Activated naive CD4-positive, alpha-beta T cell (primary cell): ENCODE measurements at places on chromosomes 2 and 18.

DNA sequence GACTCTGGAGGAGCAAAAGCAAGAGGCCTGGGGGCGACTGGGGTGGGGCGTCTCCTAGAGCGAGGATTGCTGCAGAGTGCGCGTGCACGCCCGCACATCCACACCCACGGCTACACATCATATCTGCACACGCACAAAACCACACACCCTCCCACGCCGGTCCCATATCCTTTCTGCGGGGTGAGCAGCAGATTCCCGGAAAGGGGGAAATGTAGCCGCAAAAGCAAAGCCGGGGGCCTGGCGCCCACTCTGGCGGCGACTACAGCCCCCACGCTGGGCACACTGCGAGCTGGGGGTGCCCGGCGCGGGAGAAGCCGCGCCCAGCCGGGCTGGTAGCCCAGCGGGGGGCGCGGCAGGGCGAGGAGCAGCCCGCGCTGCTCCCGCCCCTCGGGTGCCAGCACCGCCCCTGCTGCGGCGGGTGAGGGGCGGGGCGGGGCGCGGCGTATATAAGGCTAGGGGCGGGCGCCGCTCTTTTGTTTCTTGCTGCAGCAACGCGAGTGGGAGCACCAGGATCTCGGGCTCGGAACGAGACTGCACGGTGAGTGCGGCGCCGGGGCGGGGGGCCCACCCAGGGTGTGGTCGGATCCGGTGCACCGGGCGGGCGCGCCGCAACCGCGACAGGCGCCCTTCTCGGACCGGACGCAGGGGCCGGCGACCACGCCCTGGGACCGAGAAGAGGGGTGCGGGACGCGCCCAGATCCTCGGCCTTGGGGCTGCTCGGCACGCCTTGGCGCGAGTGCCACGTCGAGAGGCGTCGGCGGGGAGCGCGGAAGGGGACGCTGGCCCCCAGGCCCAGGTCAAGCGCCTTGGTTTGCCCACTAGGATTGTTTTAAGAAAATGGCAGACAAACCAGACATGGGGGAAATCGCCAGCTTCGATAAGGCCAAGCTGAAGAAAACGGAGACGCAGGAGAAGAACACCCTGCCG is at the start of gene TMSB10:
TSS of gene TMSB10 (plus strand) at position 476 of the 927 bp plus-strand sequence.
- peak; percentile 89 for DNase-seq

GRCh38 chr2:180505203-180505602 is 475.2 kb upstream of the UBE2E3 start:
- DNase-seq, result no peak

- DNase-seq, result no peak
Observed at GRCh38 chr18:63311118-63312018, 8.2 kb downstream of the BCL2 start.

GRCh38 chr2:241217320-241218031 is 29.0 kb downstream of the ANO7 start:
- no peak for DNase-seq

GRCh38 chr2:11019614-11020013 is 107.9 kb downstream of the KCNF1 start:
- DNase-seq, result no peak

- no peak for DNase-seq
Observed at GRCh38 chr2:117553448-117553847, 261.0 kb upstream of the DDX18 start.

DNA sequence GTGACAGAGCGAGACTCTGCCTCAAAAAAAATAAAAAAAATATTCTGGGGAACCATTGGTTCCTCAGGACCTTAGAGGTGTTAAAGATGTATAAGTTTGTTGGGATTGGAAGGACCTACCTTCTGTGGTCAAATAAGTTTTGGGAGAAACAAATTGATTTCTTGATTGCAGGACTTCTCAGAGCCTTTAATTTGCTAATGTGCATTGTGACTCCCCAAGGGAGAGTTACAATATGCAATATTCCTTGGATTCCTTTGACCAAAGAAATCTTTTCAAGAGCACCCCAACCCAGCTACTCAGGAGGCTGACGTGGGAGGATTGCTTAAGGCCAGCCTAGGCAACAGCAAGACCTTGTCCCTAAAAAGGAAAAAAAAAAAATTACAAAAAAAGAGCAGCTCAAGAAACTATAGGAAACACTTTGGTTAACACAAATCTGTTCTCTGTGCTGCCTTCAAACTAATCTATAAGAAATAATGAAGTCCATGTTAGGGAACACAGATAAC is 6.5 kb downstream of the NAGK start:
- DNase-seq, result no peak

DNA sequence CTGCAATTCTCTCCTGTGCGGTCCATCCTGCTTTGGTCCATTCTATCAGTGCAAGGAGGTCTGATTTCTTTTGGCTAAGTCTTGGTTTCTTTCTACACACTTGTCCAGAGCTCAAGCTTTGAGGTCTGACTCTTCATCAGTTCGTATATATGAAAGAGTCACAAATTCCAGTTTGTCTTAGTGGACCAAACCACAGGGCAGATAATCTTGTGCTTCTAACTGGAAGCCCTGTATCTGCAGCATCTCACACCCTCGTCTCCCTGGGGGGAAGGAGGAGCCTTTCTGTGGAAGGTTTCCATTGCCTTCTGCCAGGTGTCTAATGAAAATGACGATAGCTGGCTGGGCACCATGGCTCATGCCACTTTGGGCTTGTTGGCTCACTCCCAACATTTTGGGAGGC is 148.5 kb downstream of the SPP2 start:
- DNase-seq, result no peak

GRCh38 chr18:2526329-2526728 is 45.0 kb downstream of the METTL4 start:
- no peak for DNase-seq

DNA sequence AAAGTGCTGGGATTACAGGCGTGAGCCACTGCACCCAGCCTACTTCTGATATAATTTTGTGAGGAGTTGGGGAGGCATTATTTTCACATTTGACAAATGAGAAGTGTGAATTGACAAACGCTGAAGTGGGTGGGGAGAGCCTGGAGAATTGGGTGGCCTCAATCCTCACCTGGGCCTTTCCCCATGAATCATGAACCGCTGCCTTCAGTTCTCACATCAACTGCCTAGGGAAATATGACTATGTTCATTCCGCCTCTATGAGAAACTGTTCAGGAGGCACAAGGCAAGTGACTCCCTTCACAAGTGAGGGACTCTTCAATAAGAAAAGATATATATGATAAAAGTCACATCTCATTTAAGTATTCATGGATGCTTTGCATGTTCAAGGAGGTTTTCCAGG is 96.6 kb upstream of the RND3 start:
- no peak for DNase-seq

- no peak for DNase-seq
Observed at GRCh38 chr2:202147775-202148174, 74.7 kb downstream of the KIAA2012 start.

DNA sequence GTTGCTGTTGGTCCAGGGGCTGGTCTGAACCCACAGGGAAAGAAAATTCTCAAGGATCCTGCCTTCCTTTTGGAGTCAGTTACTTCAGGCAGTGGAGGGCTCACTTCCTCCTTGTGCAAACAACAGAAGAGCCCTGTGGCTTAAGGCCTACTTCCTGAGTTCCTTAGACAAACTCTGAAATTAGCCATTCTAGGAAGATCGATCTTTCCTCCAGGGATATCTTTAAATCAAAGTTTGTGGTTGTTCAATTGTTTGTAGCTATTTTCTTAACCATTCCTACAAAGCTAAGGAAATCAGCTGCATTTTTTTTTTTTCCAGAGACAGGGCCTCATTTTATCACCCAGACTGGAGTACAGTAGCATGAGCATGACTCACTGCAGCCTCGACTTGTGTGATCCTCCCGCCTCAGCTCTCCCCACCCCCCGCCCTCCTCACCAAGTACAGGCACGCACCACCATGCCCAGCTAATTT is 156.0 kb downstream of the TANC1 start:
- DNase-seq, result peak; percentile 30

GRCh38 chr2:224934526-224935188 is 107.6 kb downstream of the DOCK10 start:
- no peak for DNase-seq

- no peak for DNase-seq
Observed at GRCh38 chr2:108404784-108405397, 27.1 kb downstream of the SULT1C4 start.

- no peak for DNase-seq
Observed at GRCh38 chr2:54041135-54041534, 70.3 kb upstream of the PSME4 start.

DNA sequence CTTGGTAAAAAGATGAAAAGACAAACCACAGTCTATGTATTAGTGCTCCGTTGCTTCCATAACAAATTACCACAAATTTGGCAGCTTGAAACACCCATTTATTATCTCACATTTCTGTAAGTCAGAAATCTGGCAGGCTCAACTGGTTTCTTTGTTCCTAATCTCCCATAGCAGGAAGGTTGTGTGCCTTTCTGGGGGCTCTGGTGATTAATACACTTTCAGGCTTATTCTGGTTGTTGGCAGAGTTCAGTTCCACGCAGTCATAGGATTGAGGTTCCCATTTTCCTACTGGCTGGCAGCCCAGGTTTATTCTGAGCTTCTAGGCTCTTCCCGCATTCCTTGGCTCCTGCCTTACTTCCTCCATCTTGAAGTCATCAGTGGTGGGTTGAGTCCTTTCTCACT is 189.3 kb downstream of the ANAPC1 start:
- no peak for DNase-seq

DNA sequence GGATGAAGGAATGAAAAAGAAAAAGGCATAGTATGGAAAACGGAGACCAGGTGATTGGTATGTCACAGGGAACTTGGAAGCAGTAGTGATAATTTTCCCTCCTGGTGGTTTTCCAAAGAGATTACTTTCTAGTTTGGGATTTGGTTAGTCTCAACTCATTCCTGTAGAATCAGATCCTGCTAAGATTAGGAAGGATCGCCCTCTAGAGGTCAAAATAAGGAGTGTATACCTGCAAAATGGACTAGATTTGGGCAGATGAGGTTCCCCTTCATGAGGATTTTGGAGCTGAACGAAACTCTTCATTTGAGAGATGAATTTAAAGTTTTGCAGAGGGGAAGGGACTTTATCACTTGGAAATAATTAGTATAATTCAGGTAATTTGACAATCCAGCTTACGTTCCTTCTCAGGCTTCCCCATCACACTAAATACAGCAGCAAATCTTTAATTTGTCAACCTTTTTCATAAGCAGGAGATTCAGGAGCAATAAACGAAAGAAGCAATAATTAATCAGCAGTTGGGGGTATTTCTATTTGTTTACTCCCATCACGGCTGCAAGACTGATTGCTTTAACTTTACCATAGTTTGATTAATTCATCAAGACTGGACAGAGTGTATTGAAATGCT is 65.2 kb downstream of the CCDC195 start:
- DNase-seq, result no peak

DNA sequence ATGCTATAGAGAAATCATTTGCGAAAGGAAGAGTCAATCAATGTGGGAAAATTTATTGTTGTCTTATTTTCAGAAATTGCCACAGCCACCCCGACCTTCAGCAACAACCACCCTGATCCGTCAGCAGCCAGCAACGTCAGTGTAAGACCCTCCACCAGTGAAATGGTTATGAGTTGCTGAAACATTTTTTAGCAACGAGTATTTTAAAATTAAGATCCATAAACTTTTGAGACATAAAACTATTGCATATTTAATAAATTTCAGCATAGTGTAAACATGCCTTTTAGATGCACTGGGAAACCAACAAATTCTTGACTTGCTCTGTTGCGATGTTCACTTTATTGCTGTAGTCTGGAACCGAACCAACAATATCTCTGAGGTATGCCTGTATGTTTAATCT is 887.9 kb downstream of the DCDC2C start:
- no peak for DNase-seq

- no peak for DNase-seq
Observed at GRCh38 chr2:1046067-1046466, 95.4 kb downstream of the SNTG2 start.

DNA sequence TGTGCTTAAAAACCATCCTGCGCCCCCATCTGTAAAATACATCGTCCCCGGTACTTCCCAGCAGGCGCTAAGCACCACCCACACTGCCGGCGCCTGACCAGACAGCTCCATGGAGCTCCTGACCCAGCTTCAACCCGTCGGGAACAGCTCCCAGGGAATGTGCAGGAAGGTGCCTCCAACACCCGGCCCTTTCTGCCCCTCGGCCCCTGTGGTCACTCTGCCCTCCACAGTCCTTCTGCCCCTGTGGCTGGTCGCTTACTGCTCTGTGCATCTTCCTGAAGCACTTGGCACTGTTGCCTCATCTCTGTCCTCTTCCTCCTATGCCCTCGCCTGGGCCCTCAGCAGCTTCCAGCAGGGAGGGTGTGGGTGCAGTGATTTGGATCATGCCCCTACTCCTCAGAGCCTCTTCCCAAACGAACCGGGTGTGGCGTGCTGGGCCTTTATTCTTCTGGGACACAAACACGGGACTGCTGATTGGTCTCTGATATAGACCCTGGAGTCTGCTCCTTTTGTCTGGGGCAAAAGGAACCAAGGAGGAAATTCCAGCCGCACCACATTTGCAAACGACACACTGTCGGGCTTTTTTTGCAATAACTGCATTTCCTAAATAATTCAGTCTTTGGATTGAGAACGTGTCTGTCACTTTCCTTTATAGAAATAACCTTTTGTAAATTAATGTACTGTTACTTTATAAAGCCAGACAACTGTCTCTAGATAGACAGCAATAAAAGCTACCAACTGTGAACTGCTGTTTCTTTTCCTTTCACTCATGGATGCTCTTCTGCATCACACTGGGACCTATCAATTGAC is 65.9 kb downstream of the ADI1 start:
- DNase-seq, result no peak

DNA sequence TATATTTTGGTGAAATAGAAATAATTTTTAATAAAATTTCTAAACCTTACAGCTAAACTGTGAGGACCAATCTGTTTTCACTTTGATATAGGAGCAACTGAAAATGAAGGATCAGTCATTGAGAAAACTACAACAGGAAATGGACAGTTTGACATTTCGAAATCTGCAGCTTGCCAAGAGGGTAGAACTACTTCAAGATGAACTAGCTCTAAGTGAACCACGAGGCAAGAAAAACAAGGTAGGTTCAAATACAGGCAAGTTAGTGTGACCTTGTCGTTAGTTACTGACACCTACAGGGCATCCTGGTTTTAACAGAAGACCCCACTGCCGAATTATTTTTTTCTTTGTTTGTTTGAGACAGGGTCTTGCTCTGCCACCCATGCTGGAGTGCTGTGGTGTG is 75.5 kb upstream of the STON1 start:
- DNase-seq, result no peak

DNA sequence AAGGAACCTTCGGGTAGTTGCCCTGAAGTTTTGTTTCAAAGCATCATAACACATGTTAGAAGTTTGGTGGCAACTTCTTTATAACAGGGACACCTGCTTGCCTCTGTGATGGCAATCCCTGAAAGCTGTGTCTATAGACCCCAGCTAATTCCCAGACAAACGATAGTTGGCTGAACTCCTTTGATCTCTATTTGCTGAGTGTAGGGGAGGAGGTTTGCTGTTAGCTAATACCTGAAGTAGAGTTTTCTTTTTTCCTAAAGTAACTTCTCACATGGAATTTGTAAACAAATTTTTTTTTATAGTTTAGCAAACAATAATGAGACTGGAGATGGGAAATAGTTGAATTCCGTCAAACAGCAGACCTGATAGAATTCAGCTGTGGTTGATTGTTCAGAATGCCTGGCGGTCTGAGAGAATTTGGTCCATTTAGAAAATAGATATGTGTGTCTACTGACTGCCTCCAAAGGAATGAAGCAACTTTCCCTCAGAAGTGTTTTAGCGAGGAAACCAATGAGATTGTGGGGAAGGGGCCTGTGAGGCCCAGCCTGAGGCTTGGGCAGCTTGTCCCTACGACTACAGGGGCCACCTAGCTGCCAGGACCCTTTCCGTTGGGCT is 123.5 kb upstream of the EPAS1 start:
- DNase-seq, result no peak

- no peak for DNase-seq
Observed at GRCh38 chr2:16264931-16265540, 324.7 kb downstream of the MYCN start.
